Forelimb muscle (tissue), 1 donor: ENCODE measurements at places on chromosomes 12 and 14. TPM values are rescaled to one million over a fixed set of nuclear protein-coding genes. Genes with fewer than 3 reads are reported as not detected.

The DPY19L2 gene
- polyA plus RNA-seq, result 10.4 TPM

The RNASE7 gene
- 0.09 TPM for polyA plus RNA-seq

The APAF1 gene
- polyA plus RNA-seq, result 24.9 TPM

The SLC10A1 gene
- not detected for polyA plus RNA-seq

The RAD9B gene
- polyA plus RNA-seq, result 4.4 TPM

The LRFN5 gene
- polyA plus RNA-seq, result 7.0 TPM

The AKAP6 gene
- polyA plus RNA-seq, result 64.6 TPM

The NTF3 gene
- 2.8 TPM for polyA plus RNA-seq

The GPR84 gene
- polyA plus RNA-seq, result 0.15 TPM

The DCP1B gene
- polyA plus RNA-seq, result 13.8 TPM

The CLEC6A gene
- not detected for polyA plus RNA-seq
